ENCODE measurements at places on chromosomes 5 and 9.
A peak's percentile ranks its signal among the peaks of the same experiment; 100 is the strongest.

DNA sequence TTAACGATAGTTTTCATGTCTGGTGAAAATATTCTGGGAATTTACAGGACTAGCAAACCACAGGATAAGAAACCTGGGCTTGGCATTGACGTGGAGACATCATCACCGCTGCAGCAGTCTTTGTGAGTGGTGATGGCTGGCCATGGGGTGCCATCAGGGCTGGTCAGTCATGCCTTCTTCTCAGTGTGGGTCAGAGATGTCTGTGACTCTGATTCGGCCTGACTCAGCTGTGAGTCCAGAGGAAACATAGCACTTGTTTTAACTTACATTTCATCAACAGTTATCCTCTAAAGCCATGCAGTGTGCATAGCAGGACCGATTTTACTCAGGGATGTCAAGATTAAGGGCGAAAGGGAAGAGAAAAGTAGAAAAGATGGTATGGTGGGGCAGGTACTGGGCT is 33.2 kb upstream of the CYFIP2 start:
- no peak for DNase-seq

- no peak for DNase-seq
Observed at GRCh38 chr5:151208481-151208914, 15.4 kb downstream of the CCDC69 start.

GRCh38 chr5:111550282-111551020 is 38.1 kb upstream of the STARD4 start:
- peak; percentile 59 for DNase-seq

DNA sequence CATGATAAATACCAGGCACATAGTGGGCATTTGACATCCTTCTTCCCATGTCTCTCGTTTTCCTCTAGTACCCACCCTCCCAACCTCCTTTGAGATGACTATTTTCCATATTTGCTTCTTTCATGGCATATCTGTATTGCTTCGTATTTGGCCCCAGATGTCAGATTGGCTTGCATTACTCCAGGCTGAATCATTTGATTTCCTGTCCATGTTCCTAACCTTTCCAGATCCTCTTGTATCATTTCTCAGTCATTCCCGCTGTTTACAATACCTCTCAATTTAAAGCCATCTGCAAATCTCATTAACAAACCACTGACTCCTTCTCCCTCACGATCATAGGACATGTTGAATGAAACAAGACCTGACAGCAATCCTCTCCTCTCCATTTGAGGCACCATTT is 19.9 kb downstream of the MTX3 start:
- DNase-seq, result no peak

GRCh38 chr9:121735793-121736770 is 84.6 kb downstream of the DAB2IP start:
- no peak for DNase-seq

DNA sequence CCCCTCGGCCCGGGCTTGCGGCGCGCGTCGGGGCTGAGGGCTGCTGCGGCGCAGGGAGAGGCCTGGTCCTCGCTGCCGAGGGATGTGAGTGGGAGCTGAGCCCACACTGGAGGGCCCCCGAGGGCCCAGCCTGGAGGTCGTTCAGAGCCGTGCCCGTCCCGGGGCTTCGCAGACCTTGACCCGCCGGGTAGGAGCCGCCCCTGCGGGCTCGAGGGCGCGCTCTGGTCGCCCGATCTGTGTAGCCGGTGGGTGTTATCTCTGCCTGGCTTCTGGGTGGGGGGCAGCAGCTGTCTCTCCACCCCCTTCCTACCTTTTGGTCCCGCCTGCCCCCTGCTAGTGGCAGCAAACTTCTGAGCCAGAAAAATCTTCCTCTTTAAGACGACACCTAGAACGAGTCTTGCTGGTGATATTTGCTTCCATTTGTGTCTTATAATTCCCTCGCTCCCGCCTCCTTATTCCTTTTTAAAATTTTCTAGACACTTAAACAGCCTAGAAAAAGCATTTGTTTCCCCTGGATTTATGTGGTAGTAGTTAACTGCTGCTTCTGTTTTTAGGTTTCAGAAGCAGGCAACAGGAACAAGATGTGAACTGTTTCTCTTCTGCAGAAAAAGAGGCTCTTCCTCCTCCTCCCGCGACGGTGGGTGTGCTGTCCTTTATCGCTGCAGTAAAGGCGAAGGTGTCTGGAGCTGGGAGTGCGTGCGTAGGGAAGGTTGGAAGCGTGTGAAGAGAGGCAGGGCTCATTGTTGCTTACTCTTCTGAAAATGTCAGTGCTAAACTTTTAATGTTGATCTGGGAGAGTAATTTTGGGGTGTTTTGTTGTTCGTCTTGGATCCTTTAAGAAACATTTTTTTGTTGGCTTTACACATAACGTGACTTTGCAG is 554 bp downstream of the JAK2 start:
- peak; percentile 31 for DNase-seq

Data from activated naive CD4-positive, alpha-beta T cell treated with Interleukin-2 at 50 U/mL for 16 hours (primary cell).